Body of pancreas (tissue), 4 donors: ENCODE measurements at places on chromosomes 5 and 9. TPM values are rescaled to one million over a fixed set of nuclear protein-coding genes. Genes with fewer than 3 reads are reported as not detected.

The SLC6A18 gene
- total RNA-seq: not detected

The NOL8 gene
- 26.5 TPM for total RNA-seq

DNA sequence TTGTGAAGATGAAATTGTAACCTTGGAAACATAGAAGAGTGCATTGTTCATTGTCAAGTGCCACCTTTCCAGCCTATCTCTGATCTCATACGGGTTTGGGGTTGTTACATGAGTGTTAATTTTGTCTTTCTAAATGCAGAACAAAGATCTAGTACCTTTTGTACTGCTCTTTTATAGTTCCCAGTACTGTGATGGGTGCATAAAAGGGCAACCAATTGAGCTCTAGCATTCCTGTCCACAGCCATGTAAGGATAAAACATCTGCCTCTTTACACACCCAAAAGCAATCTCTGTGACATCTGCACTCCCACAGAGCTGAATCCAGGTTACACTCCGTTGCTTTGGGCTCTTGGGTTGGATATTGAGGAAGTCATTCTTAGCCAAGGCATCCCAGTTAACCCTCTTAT lies 255.2 kb downstream of the SGCD start:
- no peak for DNase-seq

DNA sequence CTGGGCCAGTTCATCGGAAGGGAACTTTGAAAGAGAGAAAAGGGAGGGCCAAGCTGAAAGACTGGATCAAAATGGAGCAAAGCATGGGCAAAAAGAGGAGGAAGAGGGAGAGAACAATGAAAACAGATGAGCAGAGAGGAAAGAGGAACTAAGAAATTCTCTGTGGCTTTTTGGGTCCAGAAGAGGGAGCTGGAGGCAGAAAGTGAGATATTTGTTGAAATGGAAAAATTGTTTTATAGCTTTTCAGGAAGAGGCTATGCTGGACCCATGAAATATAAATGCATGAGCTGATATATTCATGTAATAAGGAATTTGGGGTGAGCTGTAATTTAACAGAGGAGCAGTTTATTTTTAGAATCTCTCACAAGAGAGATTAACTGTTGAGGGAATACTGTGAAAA lies 457.3 kb downstream of the DMAC1 start:
- DNase-seq: no peak

DNA sequence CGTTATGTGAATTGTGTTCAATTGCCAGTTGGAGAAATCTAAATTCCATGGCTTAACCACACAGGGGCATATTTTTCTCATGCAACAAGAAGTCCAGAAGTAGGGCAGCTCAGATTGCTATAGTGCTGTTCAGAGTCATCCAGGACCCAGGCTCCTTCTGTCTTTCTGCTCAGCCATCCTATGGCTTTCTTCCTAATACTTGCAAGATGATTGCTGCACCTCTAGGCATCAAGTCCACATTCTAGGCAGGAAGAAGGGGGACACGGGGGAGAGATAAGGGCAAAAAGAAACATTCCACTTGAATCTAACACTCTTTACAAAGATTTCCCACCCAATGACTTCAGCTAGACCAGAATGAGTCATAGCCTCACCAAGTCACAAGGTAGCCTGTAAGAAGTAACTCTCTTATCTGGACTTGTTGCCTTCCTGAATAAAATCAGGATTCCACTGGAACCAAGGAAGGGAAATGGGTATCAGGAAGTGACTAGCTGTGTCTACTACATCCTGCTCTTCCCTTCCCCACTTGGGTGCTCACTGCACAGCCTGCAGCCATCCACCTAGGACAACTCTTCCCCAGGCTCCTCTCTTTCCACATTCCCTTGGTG lies 5.3 kb downstream of the ERAP2 start:
- DNase-seq: no peak

DNA sequence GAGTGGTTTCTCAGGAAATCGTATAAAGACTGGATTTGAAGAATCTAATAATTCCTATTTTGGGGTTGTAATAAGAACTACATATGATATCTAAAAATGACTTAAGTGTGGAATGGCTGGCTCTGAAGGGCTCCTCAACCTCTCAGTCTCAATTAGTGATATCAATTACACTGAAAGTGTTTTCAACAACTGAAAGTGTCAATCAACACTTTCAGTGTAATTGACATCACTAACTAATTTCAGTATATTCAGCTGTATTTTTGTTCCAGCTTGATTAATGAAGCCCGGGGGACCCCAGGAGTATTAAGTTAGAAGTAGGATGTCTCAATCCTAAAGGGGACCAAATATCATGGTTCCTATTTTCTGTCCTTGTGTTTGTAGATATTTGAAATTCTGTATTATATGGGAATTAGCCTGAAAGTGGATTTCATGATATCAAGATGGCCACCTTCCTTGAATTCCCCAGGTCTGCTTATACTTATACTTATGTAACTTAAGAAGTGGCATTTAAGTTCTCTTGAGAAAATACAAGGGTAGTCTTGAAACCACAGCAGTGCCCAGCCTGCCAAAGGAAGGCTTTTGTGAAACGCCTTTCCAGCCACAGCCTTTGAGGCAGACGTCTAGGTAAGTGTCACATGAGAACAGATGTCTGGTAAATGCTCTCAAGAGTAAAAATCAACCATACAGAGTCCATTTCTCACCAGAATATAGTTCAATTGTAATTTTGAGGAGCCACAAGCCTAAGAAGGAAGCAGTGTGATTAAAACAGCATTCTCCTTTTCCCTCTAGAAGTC lies 4.6 kb downstream of the BASP1 start:
- no peak for DNase-seq

GRCh38 chr9:131545786-131546335 lies 538 bp downstream of the PRRT1B start:
- DNase-seq: peak; percentile 36
